ENCODE measurements at places on chromosomes 16 and 17.
A peak's percentile ranks its signal among the peaks of the same experiment; 100 is the strongest.

DNA sequence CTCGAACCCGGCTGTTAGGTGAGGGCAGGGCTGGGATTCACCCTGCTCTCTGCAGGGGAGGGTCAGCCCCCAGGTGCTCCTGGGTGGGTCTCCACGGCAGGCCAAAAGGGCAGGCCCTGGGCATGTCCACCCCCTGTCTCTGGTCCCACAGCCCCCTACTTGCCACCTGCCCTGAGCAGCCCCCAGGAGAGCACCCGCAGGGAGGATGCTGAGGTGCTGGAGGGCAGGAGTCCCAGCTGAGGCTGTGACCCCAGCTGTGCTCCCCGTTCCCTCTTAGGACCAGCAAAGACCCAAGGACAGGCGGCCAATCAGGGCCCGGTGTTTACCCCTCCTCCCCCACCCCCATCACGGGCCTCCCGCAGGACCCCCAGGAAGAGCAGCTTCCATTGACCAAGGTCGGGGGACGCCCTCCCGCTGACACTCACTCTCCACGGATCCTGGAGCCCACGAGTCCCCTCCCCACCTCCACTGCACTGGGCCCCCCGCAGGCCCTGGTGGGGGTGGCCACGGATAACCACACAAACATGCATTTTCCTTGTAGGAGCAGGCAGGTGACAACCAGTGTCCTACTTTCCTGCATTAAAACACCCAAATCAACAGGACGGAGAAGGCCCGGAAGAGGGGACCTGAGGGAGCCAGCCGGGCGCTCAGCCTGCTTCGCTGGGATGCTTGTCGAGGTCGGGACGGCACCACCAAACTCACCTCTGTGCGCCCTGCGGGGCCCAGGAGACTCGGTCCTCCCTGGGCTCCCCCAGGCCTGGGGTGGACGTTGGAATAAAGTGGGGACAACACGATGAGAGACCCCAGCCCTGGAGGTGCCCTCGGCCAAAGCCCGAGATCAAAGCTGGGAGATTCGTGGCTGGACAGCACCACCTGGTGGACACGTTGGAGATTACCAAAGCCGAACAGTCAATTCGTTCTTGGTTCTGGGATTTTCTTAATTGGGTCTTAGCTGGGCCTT is 22.5 kb upstream of the ENPP7 start:
- DNase-seq = peak; percentile 49

GRCh38 chr16:78163772-78164670 is 64.6 kb downstream of the WWOX start:
- DNase-seq = no peak

- no peak for DNase-seq
Measured at GRCh38 chr17:79007504-79008381, 1.8 kb downstream of the CANT1 start.

- DNase-seq = no peak
Measured at GRCh38 chr16:31223044-31223443, 6.1 kb upstream of the PYDC1 start.

DNA sequence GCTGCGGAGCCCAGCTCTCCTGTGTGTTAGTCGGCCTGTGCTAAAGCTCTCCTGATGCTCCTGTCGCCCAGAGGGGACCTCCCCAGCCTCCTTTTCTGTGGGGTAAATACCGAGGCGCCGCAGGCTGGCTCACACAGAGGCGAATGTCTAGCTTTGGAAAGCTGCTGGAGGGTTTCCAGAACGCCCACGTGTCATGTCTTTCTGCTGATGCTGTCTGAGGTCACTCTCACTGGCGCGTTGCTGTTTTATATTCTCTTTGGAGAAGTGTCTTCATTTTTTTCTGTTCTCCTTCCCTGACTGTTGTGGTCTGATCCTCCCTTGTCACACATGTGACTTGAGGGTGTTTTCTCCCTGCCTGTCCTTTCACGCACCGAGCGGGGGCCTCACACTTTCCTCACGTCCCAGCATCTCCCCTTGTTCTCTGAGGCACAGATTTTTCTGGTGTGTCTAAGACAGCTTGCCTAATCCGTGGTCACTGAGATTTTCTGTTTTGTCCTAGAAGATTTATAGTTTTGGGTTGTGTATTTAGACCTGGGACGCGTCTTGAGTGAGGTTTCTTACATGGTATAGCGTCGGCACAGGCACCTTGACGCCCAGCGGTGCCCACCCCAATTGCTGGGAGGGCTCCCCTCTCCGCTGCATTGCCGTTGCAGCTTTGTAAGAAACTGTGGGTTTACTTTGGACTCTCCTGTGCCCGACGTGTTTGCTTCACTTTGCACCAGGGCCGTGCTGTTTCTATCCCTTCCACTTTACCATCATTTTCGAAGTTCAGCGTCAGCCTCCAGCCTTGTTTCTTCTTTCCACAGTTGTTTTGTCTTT is 92.1 kb upstream of the ZNF750 start:
- DNase-seq = no peak
